ENCODE measurements at places on chromosomes 6 and 20.
A peak's percentile ranks its signal among the peaks of the same experiment; 100 is the strongest.

- DNase-seq, result no peak
Measured at GRCh38 chr6:70379473-70380013, 33.8 kb upstream of the FAM135A start.

GRCh38 chr6:136294621-136295020 is 5.0 kb upstream of the BCLAF1 start:
- no peak for DNase-seq

DNA sequence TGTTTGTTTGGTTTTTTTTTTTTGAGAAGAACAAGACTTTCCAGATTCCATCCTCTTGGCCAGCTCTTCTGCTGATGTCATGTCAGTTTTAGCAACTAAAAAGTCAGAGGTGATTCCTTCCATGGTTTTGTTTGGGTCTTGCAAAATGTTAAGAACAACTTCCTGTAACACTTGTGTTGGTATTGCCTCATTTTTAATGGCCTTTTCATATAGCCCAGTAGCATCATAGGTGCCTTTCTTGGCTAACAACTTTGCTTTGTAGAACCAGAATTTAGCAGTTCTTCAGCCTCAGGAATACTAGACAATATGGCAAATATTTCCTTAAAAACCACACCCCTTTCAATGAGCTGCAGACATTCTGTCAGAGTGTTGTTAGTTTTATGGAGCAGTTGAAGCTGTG is 99.5 kb upstream of the SIRPG start:
- DNase-seq, result no peak

DNA sequence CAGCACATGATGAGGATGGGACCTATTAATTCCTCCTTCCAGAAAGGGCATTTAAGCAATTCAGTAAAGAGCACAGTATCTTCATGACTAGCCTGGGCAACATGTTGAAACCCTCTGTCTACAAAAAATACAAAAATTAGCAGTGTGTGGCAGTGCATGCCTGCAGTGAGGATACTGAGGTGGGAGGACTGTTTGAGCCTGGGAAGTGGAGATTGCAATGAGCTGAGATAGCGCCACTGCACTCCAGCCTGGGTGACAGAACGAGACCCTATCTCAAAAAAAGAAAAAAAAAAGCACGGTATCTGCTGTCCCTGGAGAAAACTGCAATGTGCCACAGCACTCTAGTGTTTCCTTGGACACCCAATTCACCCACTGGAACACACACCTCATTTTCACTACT is 18.4 kb downstream of the SAMD3 start:
- no peak for DNase-seq

- no peak for DNase-seq
Measured at GRCh38 chr6:163708466-163708865, 293.9 kb downstream of the QKI start.

- no peak for DNase-seq
Measured at GRCh38 chr20:3651204-3651962, 11.8 kb downstream of the GFRA4 start.

GRCh38 chr6:138728662-138729061 is 44.9 kb upstream of the CCDC28A start:
- no peak for DNase-seq

DNA sequence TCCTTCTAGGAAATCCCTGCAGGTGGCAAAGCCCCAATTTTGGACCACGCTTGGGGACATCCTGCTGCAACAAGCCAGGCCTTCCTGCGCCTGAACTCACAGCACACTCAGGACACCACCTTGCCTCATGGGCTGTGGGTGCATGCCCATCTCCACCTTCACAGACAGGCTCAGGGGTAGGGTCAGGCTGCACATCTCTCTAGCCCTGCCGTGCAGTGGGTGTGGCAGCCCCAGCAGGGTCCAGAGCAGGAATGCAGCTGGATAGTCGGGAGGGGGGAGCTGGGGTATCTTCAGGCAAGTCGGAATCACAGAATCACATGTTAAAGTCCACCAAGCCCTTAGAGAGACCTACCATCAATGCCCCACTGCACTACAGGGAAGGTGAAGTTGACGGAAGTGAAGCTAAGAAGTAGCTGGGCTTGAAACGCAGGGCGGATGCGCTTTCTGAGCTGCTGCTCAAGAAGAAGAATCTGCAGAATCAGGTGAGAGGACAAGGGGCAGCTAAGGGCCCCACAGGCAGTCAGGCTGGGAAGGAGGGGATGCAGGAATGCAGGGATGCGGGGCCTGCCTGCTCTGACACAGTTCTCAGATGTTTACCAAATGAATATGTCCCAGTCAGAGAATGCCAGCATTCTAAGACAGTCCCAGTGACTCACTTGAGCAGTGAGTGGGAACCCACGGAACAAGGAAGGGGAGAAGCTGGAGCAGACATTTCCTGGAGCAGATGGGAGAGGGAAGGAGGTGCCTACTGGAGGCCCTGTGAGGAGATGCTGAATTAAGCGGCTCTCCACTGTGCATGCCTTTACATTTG is 11.3 kb downstream of the SERPINB6 start:
- peak; percentile 54 for DNase-seq

- no peak for DNase-seq
Measured at GRCh38 chr6:109852713-109853112, 125.4 kb upstream of the GPR6 start.

- no peak for DNase-seq
Measured at GRCh38 chr20:43590036-43590391, 723 bp upstream of the IFT52 start.

- DNase-seq, result no peak
Measured at GRCh38 chr20:4018023-4018748, 2.8 kb upstream of the RNF24 start.

DNA sequence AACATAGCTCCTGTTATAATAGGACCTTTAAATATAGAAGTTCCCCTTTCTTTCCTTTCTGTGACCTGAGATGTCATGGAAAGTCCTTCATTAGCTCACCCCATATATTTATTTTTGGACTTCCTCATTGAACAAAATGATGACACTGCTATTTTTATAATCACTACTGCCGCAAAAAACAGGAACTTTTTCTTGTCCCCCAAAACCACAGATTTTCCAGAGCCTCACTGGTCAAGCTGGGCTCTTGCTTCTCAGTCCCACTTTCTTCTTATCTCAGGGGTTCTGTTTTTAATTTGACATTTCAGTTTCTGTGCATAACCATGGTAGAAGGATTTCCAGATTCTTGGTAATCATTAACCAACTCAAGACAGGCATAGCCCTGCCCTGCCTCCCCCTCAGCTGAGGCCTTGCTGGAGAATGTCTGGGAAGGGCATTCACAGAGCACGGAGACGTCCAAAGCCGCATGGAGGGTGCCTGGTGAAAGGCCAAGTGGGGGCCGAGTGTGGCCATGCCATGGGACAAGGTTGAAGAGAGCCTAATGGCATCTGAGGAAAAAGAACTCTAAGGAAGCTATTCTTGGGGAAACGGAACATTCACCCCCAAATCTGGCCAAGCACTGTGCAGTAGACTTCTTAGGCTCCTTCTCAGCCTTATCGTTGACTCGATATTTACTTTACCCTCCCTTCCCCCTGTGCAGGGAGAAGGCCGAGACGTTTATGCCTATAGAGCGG is 73.7 kb downstream of the EDN1 start:
- no peak for DNase-seq

DNA sequence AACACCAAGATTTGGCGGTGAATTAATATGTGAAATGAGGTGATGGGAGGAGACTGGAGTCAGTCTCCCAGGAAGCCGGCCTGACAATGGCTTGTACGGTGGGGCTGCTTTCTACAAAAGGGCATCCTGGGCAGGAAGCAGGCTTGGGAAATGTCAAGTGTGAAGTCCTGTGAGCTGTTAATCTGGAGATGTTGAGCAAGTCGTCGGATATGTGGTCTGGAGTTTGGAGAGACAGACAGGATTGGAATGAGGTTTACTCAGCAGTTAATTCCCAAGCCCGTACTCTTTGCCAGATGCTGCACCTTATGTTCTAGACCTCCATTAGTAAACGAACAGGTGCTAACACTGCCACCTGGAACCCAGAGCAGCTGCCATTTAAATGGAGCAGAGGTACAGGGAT is 107.7 kb upstream of the FOXC1 start:
- no peak for DNase-seq

- DNase-seq, result no peak
Measured at GRCh38 chr20:32493356-32493755, 91.8 kb downstream of the NOL4L start.

DNA sequence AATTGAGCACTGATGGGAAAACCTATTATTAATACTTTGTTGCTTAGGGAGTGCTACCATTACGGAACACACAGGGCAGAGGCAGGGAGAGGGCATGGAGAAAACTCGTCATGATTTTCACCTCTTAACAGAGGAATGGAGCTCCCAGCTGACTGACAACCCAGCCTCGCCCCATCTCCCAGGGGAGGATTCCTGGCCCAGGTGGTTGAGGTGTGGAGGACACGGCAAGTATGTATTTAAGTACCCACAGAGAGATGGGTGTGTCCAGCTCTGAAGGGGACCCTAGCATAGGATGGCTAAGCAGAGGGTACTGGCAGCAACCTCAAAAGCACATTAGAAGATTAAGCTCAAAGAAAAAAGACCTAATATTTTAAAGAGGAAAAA is 261.9 kb upstream of the MOCS1 start:
- DNase-seq, result no peak

DNA sequence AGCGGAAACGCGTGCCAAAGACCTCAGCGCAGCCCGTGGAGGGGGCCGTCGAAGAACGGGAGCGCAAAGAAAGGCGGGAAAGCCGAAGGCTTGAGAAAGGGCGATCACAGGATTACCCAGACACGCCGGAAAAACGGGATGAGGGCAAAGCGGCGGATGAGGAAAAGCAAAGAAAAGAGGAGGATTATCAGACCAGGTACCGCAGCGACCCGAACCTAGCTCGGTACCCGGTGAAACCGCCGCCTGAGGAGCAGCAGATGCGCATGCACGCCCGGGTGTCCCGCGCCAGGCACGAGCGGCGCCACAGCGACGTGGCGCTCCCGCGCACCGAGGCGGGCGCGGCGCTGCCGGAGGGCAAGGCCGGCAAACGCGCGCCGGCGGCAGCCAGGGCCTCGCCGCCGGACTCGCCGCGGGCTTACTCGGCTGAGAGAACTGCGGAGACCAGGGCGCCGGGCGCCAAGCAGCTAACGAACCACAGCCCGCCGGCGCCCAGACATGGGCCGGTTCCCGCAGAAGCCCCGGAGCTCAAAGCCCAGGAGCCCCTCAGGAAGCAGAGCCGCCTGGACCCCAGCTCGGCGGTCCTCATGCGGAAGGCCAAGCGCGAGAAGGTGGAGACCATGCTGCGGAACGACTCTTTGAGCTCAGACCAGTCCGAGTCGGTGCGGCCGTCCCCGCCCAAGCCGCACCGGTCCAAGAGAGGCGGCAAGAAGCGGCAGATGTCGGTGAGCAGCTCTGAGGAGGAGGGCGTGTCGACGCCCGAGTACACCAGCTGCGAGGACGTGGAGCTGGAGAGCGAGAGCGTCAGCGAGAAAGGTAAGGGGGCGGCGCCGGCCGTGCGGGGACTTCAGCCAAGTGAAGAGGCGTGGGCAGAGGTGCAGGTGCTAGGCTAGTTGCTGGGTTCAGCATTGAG is 296.2 kb downstream of the RIMS1 start:
- no peak for DNase-seq

GRCh38 chr20:58797371-58798338 is 53.0 kb downstream of the GNAS-AS1 start:
- DNase-seq, result no peak

GRCh38 chr20:58824843-58825242 is 25.9 kb downstream of the GNAS-AS1 start:
- DNase-seq, result no peak

GRCh38 chr6:131060311-131060710 is 2.7 kb downstream of the EPB41L2 start:
- no peak for DNase-seq

GRCh38 chr6:133553652-133554051 is 312.5 kb downstream of the EYA4 start:
- DNase-seq, result no peak

DNA sequence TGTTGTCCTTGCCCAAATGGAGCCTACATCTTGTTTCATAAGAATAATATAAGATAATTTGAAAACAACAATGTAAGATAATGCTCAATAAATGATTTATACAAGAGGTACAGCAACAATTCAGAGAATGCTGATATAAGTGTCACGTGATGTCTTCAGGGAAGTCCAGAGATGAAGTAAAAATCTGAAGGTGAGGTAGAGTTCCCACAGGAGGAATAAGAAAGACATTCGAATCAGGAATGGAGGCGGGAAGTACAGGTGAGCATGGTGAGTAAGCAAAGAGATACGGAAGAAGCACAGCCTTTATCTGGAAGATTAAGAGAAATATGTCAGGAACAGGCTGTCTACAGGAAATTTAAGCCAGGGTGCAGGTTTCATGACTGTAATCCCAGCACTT is 165.9 kb upstream of the MARCKS start:
- DNase-seq, result no peak

GRCh38 chr20:38806855-38807655 is 1.6 kb downstream of the PPP1R16B start:
- DNase-seq, result no peak

GRCh38 chr6:148874698-148875293 is 128.0 kb downstream of the UST start:
- DNase-seq, result no peak

- DNase-seq, result no peak
Measured at GRCh38 chr6:89117211-89118108, at the start of gene SRSF12. TSS of gene SRSF12 (minus strand) at chr6:89118071. CDS start at chr6:89117887, 184 bp downstream.
